ENCODE measurements at places on chromosomes 12 and 14. TPM values are rescaled to one million over a fixed set of nuclear protein-coding genes. Genes with fewer than 3 reads are reported as not detected.

DNA sequence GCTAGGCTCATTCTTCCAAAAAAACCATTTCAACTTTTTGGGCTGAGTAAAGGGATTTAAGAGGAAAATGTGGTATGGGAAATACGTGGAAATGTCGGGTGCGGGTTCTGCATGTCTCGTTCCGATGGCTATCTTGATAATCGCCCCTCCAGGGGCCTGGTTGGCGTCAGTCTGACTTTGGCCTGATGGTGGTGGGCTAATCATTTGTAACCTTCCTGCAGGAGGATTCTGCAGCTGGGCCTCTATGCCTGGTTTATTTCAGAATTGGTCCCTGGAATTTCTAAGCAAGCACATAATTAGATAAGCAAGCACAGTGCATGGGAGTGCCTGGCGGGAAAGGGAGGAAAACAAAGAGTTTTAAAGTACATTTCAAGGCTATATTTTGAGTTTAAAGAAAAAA lies 14.8 kb upstream of the SLC4A8 start:
- no peak for DNase-seq

GRCh38 chr12:28708918-28709371 lies 440.1 kb upstream of the FAR2 start:
- DNase-seq, result no peak

DNA sequence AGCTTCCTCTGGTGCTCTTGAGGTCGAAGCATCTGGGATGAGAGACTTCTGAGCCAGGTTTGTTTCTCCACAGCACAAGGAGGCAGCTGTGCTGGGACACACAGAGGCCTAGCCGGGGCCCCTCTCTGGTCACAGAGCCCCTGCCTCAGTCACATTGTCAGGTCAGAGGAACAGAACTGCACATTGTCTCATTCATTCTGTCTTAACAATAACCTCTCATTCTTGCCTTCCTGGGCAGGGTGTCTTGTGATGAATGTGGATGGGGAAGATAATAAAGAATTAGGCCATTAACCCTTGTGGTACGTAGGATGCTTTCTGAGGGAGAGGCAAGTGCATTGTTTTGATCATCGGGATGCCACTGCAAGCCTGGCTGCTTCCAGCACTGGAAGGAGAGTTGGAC lies 29.8 kb downstream of the FNTB start:
- no peak for DNase-seq

DNA sequence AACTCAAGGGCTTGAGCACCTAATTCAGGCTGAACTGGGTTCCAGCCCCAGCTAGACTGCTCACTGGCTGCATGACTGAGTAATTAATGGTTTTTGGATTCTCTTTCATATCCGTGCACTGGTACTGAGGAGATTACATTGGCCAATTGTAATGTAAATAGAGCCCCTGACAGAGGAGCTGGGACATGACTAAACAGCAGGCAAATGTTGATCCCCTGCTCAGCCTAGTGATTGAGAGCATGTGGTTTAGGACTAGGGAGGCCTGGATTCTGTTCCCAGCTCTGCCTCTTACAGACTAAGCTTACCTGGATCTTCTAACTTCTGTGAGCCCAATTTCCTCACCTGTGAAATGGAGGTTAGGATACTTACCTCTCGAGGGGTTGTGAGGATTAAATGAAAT lies 204.3 kb downstream of the ESR2 start:
- peak; percentile 30 for DNase-seq

DNA sequence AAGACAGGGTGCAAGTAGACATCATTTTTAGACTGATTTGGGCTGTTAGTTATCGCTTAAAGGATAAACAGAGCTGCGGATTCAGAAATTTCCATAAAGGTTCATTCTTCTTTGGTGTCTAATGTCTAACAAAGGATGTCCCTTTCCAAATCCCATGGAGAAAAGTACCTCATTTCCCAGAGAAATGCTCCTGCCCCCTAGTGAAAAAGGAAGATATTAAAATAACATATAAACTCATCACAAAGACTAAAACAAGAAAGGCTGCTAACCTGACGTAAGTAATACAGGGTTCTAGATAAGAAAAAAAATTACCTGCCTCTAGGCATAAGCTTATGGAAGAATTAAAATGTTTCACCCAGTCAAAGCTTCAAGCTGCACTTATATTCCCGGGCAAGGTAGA lies 22.8 kb downstream of the ARMH4 start:
- DNase-seq, result no peak

GRCh38 chr12:49534731-49535278 lies 4.0 kb upstream of the KCNH3 start:
- no peak for DNase-seq

- DNase-seq, result no peak
These were observed 162.7 kb upstream of the CNOT2 start for GRCh38 chr12:70080566-70080965.

GRCh38 chr12:50504798-50505674 lies at the start of gene DIP2B:
Gene DIP2B, plus strand, starts transcription at chr12:50504985. Its CDS starts 156 bp downstream, at chr12:50505141.
- peak; percentile 92 for DNase-seq

DNA sequence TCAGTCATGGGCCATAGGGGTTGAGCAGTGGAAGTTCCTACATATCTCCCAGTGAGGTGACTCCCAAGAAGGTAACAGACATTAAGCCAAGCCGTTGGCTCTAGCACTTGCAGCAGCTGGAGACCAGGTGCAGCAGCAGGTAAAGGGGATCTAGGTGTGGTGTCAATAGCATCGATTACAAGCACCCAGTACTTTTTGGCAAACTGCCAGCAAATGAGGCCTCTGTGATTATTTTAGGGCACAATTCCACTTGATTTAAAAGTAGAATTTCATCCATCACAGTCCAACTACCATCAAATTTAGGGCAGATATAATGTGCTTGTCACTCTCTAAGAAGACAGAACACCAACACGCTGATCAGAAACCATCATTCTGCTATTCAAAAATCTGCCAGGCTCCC lies 224.1 kb upstream of the EGLN3 start:
- no peak for DNase-seq

GRCh38 chr12:122057769-122058168 lies 20.8 kb upstream of the MLXIP start:
- DNase-seq, result no peak

DNA sequence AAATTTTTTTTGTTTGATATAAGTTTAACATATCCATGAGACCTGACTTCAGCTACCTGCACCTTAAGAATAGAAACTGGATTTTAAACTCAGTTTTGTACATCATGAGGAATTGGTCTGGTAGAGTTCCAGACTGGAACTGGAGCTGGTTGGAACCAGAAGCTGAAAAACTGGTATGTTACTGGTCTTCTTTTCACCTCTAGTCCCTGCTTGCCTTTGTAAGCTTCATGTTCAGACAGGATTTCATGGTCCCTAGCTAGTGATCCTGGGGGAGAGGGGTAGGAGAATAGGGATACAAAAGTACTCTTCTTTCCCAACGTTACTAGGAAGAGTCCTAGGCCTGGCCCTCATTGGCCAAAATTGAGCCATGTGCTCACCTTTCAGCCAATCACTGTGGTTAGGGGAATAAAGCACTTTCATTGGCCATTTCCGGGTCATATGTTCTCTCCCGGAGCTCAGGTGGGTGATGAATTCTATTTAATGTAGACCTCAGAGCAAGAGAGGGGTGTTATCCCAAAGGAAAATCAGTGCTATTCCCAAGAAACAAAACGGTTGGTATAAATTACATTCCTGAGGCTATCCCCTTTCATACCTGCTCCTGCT lies 36.9 kb upstream of the APPL2 start:
- DNase-seq, result no peak

GRCh38 chr14:63710497-63710896 lies 17.4 kb downstream of the SGPP1 start:
- no peak for DNase-seq

The SLC25A47 gene
- total RNA-seq, result not detected

GRCh38 chr12:67790660-67791059 lies 142.1 kb downstream of the DYRK2 start:
- DNase-seq, result no peak

The TAOK3 gene
- total RNA-seq, result 17.4 TPM

GRCh38 chr12:97292588-97292987 lies 170.0 kb upstream of the RMST start:
- DNase-seq, result no peak

The CELA1 gene
- not detected for total RNA-seq

- DNase-seq, result no peak
These were observed 56.4 kb upstream of the USP44 start for GRCh38 chr12:95607642-95608041.

The PTPRB gene
- total RNA-seq, result 1.1 TPM

- peak; percentile 76 for DNase-seq
These were observed 29.2 kb downstream of the GLRX5 start for GRCh38 chr14:95564060-95564459.

GRCh38 chr12:23546756-23547155 lies 402.7 kb downstream of the SOX5 start:
- no peak for DNase-seq

DNA sequence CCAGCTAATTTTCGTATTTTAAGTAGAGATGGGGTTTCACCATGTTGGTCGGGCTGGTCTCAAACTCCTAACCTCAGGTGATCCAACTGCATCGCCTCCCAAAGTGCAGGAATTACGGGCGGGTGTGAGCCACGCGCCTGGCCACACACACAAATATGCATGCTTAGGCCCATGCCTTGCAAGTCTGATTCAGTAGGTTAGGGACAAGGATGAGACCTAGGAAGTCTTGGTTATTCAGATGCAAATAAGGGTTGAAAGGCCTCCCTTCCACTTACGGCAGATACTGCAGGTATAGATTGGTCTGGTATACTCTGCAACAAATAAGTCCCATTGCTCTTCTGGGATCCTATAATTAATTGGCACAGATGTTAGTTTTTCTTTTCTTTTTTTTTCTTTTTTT lies 32.9 kb downstream of the TXNRD1 start:
- no peak for DNase-seq

GRCh38 chr14:90552465-90553297 lies 155.9 kb downstream of the CALM1 start:
- DNase-seq, result no peak

GRCh38 chr12:95147866-95148265 lies 69.4 kb downstream of the FGD6 start:
- DNase-seq, result no peak

All from MG63 (cell line).